ENCODE measurements at places on chromosomes 2 and 18.

- DNase-seq, result no peak
These were observed 16.0 kb downstream of the INSIG2 start for GRCh38 chr2:118103951-118104940.

DNA sequence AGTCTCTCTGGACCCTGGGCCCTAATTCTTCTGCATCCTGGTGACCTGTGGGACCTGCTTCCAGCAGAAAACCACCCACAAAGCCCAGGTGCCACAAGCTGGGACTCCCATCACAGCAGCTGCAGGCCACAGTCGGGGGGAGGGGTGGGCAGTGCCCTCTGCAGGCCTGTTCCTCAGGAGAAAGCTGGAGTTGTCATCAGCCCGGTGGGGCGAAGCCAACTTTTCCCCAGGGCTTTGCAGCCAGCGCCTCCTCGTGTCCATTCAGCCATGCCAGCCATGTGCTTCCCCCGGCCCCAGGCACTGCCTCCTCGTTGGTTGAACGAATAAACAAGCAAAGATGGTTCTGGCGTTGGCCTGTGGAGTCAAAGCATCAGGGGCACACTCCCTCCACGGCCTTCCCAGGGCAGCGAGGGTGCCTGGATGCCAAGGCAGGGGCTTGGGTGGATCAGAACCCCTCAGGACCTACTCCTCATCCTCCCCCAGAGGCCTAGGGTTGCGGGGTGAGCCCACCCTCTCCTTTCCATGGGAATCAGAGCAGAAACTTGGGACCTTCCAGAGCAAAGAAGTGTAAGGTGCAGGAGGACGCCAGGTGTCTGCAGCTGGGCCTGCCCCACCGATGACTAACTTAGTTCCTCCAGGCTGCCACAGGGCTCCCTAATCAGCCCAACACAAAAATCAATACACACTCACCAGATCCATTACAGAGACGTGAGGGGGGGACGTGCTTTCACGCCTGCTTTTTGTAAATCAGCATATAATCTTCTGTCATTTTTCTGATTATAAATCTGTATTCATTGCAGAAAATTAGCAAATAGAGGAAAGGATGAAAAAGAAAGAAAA, 75.7 kb upstream of the RAB6C start:
- DNase-seq, result no peak

- DNase-seq, result no peak
These were observed 148.7 kb upstream of the ITGA6 start for GRCh38 chr2:172278667-172279066.

DNA sequence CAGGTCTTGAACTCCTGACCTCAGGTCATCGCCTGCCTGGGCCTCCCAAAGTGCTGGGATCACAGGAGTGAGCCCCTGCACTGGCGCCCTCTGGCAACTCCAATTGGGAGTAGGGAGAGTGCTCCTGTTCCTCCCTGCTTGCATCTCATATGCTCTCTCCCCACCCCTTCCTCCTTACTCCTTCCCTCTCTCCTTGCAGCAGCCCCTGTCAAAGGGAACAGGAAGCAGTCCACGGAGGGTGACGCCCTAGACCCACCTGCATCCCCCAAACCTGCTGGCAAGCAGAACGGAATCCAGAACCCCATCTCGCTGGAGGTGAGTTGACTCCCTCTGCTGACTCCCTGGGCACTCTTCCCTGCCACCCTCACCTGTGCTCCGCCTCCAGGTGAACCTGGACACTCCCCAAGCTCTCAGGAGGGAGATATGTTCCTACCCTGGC, 10.7 kb downstream of the ARID5A start:
- DNase-seq, result no peak

- no peak for DNase-seq
These were observed 12.6 kb downstream of the RUFY4 start for GRCh38 chr2:218081695-218082094.

GRCh38 chr2:3009005-3009404, 368.6 kb downstream of the EIPR1 start:
- no peak for DNase-seq

DNA sequence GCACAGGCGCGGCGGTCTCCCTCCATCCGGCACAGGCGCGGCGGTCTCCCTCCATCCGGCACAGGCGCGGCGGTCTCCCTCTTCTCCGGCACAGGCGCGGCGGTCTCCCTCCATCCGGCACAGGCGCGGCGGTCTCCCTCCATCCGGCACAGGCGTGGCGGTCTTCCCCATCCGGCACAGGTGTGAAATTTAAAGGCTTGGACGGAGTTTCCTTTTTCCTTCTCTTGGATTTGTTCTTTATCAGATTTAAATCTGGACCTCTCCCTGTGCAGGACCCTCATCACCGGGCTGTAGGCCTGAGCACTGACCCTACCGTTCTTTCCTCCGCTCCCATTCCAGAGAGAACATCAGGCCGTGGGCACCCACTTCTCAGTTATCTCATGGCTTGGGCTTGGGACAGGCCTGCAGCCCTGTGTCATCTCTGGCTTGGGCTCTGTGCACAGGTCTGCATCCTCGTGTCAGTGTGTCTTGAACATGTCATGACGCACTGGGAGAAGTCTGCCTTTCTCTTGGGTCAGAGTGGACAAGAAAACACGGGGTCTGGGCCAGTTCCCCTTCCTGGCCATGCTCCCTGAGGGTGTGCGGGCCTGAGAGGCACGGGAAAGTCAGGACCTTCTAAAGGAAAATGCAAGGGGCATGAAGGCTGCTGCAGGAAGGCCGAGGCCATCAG, 53.9 kb upstream of the PXDN start:
- DNase-seq, result no peak

GRCh38 chr18:59561612-59562011, 135.6 kb downstream of the CCBE1 start:
- DNase-seq, result no peak

- no peak for DNase-seq
These were observed 2.5 kb upstream of the DHRS9 start for GRCh38 chr2:169066897-169067296.

- DNase-seq, result no peak
These were observed 51.1 kb downstream of the POLR1A start for GRCh38 chr2:86054535-86055082.

DNA sequence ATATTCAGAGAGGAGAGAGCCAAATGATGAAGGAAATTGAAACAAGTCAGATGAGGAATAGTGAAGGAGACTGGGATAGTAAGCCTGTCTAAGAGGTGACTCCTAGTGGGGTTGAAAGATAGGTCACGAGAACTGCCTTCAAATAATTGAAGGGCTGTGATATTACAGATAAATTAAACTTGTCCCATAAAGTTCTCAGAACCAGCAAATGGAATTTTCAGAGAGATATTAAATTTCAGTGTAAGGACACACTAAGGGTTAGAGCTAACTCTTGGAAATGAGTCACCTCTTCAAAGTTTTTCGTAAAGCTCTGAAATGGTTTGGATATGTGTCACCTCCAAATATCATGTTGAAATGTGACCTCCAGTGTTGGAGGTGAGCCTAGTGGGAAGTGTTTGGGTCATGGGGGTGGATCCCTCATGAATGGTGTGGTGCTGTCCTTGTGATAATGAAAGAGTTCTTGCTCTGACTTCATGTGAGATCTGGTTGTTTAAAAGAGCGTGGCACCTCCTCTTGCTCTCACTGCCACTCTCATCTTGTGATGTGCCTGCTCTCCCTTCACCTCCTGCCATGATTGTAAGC, 87.3 kb downstream of the BABAM2 start:
- DNase-seq, result no peak

DNA sequence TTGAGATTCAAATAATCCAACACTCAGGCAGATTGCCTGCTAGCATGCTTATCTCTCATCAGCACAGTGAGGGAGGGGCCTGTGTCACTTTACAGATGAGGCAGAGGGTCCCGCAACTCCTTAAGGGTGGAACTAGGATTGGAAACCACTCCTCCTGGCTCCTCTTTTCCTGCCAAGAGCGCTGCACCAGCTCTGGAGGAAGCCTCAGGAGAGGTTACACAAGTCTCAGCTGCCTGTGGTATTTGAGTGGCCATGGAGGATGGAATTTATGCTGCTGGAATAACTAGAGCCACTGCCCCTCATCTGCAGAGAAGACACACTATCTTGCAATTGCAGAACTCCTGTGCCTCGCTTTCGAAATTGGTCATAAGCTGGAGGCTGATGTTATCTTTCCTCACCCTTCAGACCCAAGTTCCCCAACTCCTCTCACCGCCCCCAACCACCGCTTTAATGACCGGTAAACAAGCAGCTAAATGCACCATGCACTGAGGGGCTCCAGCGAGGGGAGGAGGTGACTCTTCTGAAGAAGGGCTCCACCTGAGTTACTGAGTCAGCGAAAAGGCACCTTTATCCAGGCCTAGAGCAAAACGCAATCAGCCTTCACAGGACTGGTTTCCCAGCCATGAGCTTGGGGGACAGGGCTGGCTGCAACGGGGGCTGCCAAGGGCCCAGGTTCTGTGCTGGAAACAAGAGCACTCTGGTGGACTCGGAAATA, 245.8 kb downstream of the SOX11 start:
- DNase-seq, result no peak

GRCh38 chr2:190904640-190905261, 24.1 kb downstream of the GLS start:
- no peak for DNase-seq

DNA sequence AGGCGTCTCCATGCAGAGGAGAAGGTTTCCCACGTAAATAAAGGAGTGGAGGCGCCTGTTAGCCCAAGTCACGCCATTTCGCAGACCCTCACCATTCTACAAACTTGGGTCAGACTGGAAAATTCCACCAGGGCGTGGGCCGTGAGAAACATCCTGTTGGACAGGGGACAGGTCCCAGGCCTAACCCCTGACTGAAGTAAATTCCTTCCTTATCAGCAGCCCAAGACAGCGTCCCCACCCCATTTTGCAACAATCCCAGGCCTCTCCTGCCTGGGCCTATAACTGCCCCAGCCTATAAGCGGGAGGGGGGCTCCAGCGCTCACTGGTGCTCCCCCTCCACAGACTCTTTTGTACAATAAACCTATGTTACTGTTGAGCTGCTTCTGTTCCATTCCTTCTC, 57.3 kb upstream of the CBLN2 start:
- DNase-seq, result no peak

DNA sequence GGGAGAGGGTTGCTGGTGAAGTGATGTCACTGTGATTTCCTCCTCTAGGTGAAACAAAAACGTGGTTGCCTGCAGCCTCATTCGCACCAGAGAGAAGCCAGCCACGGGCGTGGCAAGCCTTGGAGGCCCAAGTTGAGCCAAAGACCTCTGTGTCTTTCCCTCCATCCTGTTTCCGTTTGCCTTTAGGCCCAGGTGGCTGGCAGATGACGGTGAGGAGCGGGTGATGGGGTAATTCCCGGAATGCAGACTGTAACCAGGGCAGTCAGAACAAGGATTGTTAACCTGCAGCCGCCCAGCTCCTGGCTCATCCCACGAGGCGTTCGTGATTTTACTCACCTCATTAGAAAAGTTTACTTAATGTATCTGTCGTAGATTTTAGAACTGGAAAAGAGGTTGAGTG, 14.4 kb downstream of the CTIF start:
- DNase-seq, result no peak

DNA sequence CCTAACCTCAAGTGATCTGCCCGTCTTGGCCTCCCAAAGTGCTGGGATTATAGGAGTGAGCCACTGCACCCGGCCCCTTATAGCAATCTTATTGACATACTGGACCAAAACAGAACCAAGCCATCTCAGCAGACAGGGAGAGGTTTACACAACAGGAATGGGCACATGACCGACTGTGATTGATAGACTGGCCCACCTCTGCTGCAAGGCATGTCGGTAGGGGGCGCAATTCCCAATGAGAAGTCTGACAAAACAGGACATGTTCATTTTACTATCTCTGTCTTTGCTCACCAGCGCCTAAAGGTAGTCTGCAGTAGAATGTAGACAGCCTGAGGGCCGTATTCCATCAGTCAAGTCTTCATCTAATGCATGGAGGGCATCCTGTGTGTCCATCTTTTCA, 2.0 kb downstream of the LYPD6B start:
- DNase-seq, result peak; percentile 37

GRCh38 chr2:39094717-39095363, 26.0 kb downstream of the SOS1 start:
- DNase-seq, result no peak

GRCh38 chr18:54296062-54296461, 26.7 kb downstream of the POLI start:
- no peak for DNase-seq

DNA sequence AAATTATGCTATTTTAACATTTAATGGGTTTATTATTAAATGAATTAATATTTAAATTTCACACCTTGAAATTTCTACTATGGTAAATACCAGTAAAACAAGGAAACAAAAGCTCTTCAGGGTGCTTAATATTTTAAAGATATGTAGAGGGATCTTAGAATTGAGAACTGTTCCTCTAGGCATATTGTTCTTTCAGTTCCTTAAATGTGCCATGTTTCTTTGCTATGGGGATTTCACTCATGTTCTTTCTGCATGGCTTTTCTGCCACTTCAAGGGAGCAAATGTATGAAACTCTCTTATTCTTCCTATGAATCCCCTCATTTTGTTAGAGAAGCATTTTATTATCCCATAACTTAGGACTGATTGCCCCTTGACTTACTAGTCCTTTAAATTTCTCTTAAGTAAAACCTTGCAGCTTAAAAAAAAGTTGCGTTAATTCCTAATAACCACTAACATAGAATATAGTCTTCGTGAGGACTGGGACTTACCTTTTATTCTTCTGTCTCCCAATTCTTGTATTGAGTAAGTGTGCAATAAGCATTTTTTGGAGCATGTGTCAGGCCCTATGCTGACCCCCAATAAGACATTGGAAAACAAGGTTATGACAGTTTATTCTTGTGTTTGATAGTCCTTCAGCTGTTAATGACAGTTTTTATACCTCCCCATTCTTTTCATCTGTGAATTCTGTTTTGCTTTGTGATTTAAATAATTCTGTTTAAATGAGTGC, 95.7 kb downstream of the BIRC6 start:
- no peak for DNase-seq

DNA sequence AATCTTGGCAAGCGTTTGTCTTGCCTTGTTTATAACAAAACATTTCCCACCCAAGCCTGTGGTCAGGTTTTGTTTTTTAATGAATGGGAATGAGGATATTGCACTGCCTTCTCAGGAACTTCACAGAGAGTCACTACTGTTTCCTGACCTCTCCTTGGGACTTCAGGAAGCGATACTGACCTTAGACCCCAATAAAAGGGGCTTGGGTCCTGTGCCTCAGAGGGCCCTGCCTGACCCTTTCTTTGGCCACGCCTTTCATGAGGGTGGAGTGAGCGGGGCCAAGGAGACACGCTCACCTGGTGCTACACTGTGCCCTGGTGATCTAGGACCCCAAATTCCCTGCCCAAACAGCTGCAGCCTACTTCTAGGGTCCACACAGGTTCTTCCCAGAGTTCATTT, 92.8 kb upstream of the TGFA start:
- DNase-seq, result no peak

- DNase-seq, result no peak
These were observed 14.1 kb downstream of the MBP start for GRCh38 chr18:77118256-77119090.

GRCh38 chr2:163493359-163494298, 242.2 kb downstream of the FIGN start:
- DNase-seq, result no peak

GRCh38 chr2:88077080-88077479, 9.5 kb downstream of the SMYD1 start:
- no peak for DNase-seq

GRCh38 chr2:157838442-157839161, 37.5 kb downstream of the ACVR1 start:
- peak; percentile 7 for DNase-seq

GRCh38 chr2:181036445-181036844, 56.0 kb downstream of the UBE2E3 start:
- DNase-seq, result no peak

All from activated T-cell treated with anti-CD3 and anti-CD28 coated beads, Interleukin-2, amount 50 U/mL, for 4 hours (primary cell).